ENCODE measurements at places on chromosomes 12 and 14. TPM values are rescaled to one million over a fixed set of nuclear protein-coding genes. Genes with fewer than 3 reads are reported as not detected.

DNA sequence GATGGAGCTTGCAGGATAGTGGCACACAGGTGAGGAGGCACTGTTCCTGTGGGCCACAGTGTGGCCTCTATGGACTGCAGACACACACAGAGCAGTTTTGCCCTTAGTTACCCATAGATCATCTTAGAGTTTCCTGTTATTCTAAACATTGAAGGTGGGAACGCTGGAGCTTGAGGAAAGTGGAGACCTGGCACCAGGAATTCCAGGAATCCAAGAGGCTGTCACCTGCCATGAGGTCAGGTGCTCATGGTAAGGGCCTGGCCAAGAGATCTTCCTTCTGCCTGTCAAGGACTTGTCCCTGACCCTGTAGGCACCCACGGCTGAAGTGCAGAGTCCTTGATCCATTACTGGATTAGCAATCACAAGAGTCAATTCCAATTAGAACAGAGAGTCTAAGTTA, 65.2 kb upstream of the ACTN1 start:
- H3K4me1 ChIP-seq: peaks cover 57% of the 10 kb centered on the region
- H3K27ac ChIP-seq: peak overlapping the region; percentile 82
- no peaks in the 10 kb centered on the region for H3K36me3 ChIP-seq

DNA sequence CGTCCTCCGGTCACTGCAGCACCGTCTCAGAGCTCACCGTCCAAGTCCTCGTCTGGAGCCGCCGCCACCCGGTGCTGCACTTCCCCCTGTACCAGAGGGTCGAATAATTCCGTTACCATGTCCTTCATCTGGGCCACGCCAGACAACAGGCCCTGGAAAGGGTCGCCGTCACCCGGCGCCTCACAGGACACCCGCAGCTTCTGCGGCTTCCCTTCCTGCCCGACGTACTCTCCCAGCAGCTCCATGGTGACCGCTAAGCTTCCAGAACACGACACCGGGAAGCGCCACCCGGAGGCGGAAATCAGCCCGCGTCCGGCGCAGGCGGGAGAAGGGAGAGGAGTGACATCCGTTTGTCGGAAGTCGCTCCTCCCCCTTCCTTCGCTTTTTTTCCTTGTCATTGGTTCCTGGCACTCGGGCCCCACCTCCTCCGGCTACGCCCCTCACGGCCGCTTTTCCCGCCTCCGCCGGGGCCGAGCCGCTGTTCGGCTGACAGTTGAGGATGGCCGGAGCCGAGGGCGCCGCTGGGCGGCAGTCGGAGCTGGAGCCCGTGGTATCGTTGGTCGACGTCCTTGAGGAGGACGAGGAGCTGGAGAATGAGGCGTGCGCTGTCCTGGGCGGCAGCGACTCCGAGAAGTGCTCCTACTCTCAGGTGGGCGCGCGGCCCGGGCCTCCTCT, at the start of the genes GON7 and UBR7:
TSS of gene GON7 (minus strand) at position 273 of the 675 bp plus-strand sequence. CDS start at position 245, 28 bp downstream.
TSS of gene UBR7 (plus strand) at position 464 of the 675 bp plus-strand sequence. CDS start at position 500, 36 bp downstream.
- no peaks in the 10 kb centered on the region for H3K27me3 ChIP-seq
- DNase-seq: peak; percentile 97
- peaks cover 6% of the 10 kb centered on the region for H3K36me3 ChIP-seq
- peak within 1 kb of the TSS; percentile 81 for H3K27ac ChIP-seq
- H3K4me3 ChIP-seq: peak within 1 kb of the TSS; percentile 98

The ARF3 gene
- total RNA-seq: 171 TPM

DNA sequence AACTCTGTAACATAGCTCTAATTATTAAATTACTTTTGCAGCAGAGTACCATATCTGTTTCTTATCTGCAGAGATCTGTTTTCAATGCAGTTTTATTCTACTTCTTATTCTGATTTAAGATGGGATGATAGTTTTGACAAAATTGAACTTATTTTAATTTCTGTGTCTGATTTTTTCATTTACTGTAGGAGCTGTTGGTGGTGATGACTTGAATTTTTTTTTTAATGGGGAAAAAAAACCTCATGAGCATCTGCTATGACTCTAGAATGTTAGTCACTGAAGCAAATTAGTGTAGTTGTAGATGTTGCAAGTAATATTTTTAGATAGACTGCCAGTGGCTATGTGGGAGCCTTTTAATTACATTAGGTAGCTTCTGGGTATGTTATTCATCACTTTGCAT, 23.4 kb downstream of the DNM1L start:
- no peak overlapping the region for H3K27ac ChIP-seq
- no peaks in the 10 kb centered on the region for H3K4me1 ChIP-seq
- DNase-seq: no peak
- H3K4me3 ChIP-seq: no peak overlapping the region
- no peaks in the 10 kb centered on the region for H3K36me3 ChIP-seq

DNA sequence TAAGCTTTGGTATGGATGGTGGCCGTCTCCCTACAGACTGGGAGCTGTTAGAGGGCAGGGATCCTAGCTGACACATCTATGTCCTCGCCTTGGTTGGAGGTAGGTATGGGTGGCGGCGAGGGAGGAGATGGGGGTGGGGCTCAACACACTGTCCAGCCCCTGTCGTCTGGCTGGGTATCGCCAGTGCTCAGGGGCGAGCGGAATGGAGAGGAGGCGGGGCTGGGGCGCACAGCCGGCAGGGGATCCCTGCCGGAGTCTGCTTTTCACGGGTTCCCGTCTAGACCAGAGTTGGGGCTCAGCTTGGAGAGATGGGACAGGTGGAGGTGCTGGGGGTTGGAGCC, 16.1 kb downstream of the TAMALIN start:
- no peaks in the 10 kb centered on the region for H3K27me3 ChIP-seq
- H3K4me1 ChIP-seq: peaks cover 44% of the 10 kb centered on the region
- H3K36me3 ChIP-seq: no peaks in the 10 kb centered on the region
- no peak for DNase-seq
- peak overlapping the region; percentile 36 for H3K4me3 ChIP-seq

The TGM1 gene
- 29.2 TPM for total RNA-seq

The DBX2 gene
- not detected for total RNA-seq

DNA sequence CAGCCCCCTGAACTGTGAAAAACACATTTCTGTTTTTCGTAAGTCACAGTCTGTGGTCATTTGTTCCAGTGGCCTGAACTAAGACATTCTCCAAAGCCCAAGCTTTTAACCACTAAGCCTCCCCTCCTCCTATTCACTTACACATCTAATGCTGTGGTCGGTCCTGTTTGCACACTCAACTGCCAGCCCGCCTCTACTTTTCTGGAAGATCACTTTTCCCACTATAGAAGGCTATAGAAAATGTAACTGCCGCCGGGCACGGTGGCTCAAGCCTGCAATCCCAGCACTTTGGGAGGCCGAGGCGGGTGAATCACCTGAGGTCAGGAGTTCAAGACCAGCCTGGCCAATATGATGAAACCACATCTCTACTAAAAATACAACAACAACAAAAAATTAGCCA, 524.7 kb upstream of the TMEM132C start:
- no peak overlapping the region for H3K4me3 ChIP-seq
- H3K27ac ChIP-seq: no peak overlapping the region
- no peaks in the 10 kb centered on the region for H3K36me3 ChIP-seq
- H3K27me3 ChIP-seq: no peaks in the 10 kb centered on the region

- H3K36me3 ChIP-seq: no peaks in the 10 kb centered on the region
- no peak overlapping the region for H3K27ac ChIP-seq
- peaks cover 19% of the 10 kb centered on the region for H3K4me1 ChIP-seq
- no peak overlapping the region for H3K4me3 ChIP-seq
- H3K27me3 ChIP-seq: no peaks in the 10 kb centered on the region
- DNase-seq: no peak
These were observed 9.7 kb downstream of the IRF2BPL start for GRCh38 chr14:77018785-77019184.

GRCh38 chr12:125652681-125653080, 587.4 kb downstream of the AACS start:
- DNase-seq: no peak
- no peak overlapping the region for H3K4me3 ChIP-seq
- H3K36me3 ChIP-seq: no peaks in the 10 kb centered on the region
- no peaks in the 10 kb centered on the region for H3K4me1 ChIP-seq

The BEGAIN gene
- 2.0 TPM for total RNA-seq

GRCh38 chr14:21018781-21019180, 6.1 kb downstream of the NDRG2 start:
- no peak for DNase-seq
- peaks cover 54% of the 10 kb centered on the region for H3K36me3 ChIP-seq
- no peak overlapping the region for H3K4me3 ChIP-seq
- H3K27me3 ChIP-seq: no peaks in the 10 kb centered on the region

The EGLN3 gene
- 11.1 TPM for total RNA-seq

The GPRC5D gene
- not detected for total RNA-seq

- no peaks in the 10 kb centered on the region for H3K4me1 ChIP-seq
- H3K36me3 ChIP-seq: no peaks in the 10 kb centered on the region
- H3K27ac ChIP-seq: no peak overlapping the region
- H3K27me3 ChIP-seq: no peaks in the 10 kb centered on the region
These were observed 62.0 kb downstream of the DACT1 start for GRCh38 chr14:58699681-58700205.

- no peak overlapping the region for H3K4me3 ChIP-seq
- H3K27me3 ChIP-seq: no peaks in the 10 kb centered on the region
- no peaks in the 10 kb centered on the region for H3K4me1 ChIP-seq
- no peak for DNase-seq
- no peak overlapping the region for H3K27ac ChIP-seq
These were observed 16.0 kb downstream of the MEG3 start for GRCh38 chr14:100841761-100842403.

DNA sequence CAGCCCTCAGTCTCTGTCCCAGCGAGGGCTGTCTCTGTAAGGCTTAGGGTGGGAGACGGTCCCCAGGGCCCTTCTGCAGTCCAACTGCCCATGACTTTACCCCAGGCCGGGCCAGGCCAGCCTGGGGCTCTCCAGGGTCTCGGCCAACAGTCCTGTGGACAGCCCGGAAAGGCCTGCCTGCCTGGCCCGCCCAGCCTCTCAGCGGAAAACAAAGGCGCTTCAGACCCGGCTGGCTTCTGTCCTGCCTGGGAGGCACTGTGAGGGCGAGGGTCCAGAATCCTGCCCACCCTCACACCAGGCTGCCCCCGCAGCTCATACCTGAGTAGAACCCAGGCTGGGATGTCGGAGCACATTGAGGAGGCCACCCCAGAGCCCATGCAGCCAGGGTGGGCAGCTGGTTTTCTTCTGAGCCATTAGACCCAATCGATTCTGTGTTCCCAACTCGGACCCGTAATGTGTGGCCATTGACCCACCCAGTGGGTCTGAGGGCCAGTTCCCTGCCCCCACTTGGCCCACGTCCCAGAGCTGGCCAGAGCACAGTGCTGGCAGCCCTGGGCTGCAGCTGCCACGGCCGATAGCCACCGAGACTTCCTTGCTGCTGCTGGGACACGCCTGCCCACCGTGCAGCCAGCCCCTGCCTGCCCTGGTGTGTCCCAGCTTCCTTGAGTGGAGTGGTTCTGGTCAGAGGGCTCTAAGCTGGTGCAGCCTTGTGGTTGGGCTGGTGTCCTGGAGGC, 1.6 kb downstream of the CRIP2 start:
- peak overlapping the region; percentile 92 for H3K27ac ChIP-seq
- no peaks in the 10 kb centered on the region for H3K27me3 ChIP-seq
- peaks cover 64% of the 10 kb centered on the region for H3K4me1 ChIP-seq
- peak overlapping the region; percentile 90 for H3K4me3 ChIP-seq

The CLEC14A gene
- 70.4 TPM for total RNA-seq

DNA sequence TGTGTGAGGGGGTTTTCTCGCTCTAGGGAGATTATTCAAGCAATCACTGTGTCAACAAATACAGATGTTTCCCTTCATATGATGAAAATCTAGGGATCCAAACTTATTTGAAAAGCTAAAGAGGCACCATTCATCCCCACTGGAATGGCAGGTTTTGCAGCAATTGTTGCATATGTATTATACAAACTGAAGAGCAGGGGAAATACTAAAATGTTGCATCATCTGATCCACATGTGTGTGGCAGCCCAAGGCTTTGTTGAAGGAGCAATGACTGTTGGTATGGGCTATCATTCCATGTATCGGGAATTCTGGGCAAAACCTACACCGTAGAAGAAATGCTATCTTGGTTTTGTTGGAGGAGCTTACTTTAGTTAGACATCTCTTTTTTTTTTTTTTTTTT, 4.1 kb upstream of the PRPF40B start:
- no peak overlapping the region for H3K27ac ChIP-seq
- DNase-seq: no peak
- peaks cover 16% of the 10 kb centered on the region for H3K4me1 ChIP-seq
- H3K27me3 ChIP-seq: no peaks in the 10 kb centered on the region
- H3K4me3 ChIP-seq: no peak overlapping the region

The KRT79 gene
- 0.30 TPM for total RNA-seq

The PKP2 gene
- total RNA-seq: 4.2 TPM

The TAS2R30 gene
- total RNA-seq: 1.4 TPM

The KLRD1 gene
- total RNA-seq: 10.9 TPM

DNA sequence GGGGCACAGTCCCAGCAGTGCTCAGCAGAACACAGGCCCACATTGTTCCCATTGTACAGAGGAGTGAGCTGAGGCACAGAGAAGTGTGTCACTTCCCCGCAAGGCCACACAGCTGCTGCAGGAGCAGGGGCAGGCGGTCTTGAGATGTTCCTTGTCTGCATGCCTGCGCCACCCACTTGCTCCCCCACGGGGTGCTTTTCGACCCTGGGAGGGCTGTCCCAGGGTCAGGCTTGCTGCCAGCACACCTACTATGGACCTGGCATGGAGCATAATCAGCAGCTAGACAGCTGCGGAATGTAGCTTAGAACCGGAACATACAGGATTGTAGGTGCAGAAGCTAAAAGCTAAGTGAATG, 7.8 kb upstream of the EP400 start:
- no peak overlapping the region for H3K4me3 ChIP-seq
- H3K4me1 ChIP-seq: no peaks in the 10 kb centered on the region
- peaks cover 9% of the 10 kb centered on the region for H3K36me3 ChIP-seq
- no peak for DNase-seq

DNA sequence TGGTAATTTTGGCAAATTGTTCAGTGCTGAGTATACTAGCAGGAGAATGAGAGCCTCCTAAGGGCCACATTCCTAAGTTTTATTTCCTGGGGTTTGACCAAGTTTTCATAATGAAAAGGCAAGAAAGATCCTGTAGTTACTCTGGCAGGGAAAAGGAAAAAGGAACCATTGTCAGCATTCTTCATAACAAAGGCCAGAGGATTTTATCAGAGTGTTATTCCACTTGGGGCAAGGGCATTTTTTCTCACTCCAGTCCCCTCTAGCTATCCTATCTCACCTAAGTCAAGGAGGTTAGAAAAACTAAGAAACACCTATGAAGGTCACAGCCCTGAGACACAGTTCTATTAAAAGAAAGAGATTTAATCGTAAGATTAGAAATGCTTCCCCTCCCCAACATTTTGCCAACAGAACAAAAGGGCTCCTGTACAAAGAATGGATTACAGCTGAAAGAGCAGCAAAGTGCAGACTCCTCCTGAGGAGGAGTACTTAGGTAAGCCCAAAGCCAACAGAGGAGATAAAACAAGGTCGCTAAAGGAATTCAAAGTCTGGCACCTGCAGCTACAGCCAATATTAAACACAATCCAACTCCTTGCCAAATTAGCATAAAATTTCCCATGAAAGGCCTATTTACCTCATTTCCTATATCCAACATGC, 162.4 kb downstream of the GALC start:
- H3K4me1 ChIP-seq: no peaks in the 10 kb centered on the region
- H3K4me3 ChIP-seq: no peak overlapping the region
- DNase-seq: no peak
- H3K36me3 ChIP-seq: no peaks in the 10 kb centered on the region
- H3K27ac ChIP-seq: no peak overlapping the region

Data from upper lobe of left lung (tissue), 6 donors.